Spinal cord (tissue), 10 donors: ENCODE measurements at places on chromosomes 2 and 18. TPM values are rescaled to one million over a fixed set of nuclear protein-coding genes. Genes with fewer than 3 reads are reported as not detected.
A peak's percentile ranks its signal among the peaks of the same experiment; 100 is the strongest.

GRCh38 chr2:236507393-236508085 is 62.1 kb upstream of the ACKR3 start:
- peaks cover 15% of the 10 kb centered on the region for H3K4me1 ChIP-seq
- H3K27me3 ChIP-seq = peaks cover 4% of the 10 kb centered on the region
- no peak overlapping the region for H3K27ac ChIP-seq
- DNase-seq = peak; percentile 75
- no peaks in the 10 kb centered on the region for H3K36me3 ChIP-seq

DNA sequence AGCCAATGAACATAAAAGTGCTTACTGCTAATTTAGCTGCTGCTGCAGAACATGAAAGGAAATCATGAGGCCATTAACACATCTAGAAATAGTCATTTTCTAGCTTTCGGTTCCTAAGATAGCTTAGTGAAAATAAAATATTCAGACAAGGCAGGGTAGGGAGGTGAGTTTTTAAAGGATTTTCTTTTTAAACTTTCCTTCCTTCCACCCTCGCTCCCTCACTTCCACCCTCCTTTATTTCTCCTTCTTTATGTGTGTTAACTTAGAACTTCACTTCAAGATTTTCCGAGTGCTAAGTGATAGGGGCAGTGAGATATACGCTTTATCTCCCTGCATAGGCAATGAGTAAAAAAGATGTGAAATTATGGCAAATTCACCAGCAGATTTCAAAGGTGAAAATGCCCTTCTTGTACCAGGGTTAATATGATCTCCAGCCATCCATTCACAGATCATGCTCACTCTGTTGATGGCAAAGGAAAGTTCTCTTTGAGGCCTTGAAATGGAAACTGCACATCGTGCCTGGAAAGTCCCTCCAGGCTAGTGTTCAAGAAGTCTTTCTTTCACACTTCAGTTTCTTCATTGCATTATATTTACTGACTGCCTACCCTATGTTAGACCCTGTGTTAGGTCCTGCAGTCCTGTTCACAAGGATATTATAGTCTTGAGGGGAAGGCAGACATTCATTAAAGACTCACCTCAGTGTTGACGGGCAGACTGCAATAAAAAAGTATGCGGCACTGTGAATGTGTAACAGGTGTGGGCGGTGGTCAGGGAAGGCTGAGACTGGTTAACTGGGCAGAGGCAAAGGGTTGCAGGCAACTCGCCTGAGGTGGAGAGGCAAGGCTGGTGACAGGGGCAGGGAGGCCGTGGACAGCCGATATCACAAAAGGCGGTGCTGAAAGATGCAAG is 200.8 kb downstream of the PLCL1 start:
- H3K27ac ChIP-seq = no peak overlapping the region
- H3K4me1 ChIP-seq = no peaks in the 10 kb centered on the region
- H3K36me3 ChIP-seq = no peaks in the 10 kb centered on the region

DNA sequence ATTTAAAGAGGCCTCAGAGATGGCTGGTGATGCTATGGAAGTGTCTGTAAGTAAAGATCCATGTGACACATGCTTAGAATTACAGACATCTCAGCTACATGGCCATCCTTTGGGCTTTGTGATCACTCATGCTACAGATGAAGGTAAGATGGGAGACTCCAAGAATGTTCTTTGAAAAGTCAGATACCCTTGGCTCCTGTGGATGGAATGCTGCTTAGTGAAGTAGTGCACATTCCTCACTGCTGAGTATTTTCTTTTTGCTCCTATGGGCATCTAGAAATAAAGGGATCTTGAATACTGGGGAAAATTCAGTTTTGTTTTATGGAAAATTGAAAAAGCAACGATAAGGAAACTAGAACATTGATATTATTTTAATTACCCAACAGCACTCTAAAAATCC is 55.2 kb upstream of the REV1 start:
- peaks cover 6% of the 10 kb centered on the region for H3K36me3 ChIP-seq
- no peak overlapping the region for H3K4me3 ChIP-seq
- H3K4me1 ChIP-seq = no peaks in the 10 kb centered on the region
- H3K27ac ChIP-seq = no peak overlapping the region
- no peaks in the 10 kb centered on the region for H3K27me3 ChIP-seq

- no peaks in the 10 kb centered on the region for H3K27me3 ChIP-seq
- no peak overlapping the region for H3K4me3 ChIP-seq
- H3K27ac ChIP-seq = no peak overlapping the region
- H3K36me3 ChIP-seq = no peaks in the 10 kb centered on the region
- DNase-seq = no peak
- H3K4me1 ChIP-seq = peaks cover 7% of the 10 kb centered on the region
Measured at GRCh38 chr2:111657351-111657975, 226.5 kb downstream of the ANAPC1 start.

DNA sequence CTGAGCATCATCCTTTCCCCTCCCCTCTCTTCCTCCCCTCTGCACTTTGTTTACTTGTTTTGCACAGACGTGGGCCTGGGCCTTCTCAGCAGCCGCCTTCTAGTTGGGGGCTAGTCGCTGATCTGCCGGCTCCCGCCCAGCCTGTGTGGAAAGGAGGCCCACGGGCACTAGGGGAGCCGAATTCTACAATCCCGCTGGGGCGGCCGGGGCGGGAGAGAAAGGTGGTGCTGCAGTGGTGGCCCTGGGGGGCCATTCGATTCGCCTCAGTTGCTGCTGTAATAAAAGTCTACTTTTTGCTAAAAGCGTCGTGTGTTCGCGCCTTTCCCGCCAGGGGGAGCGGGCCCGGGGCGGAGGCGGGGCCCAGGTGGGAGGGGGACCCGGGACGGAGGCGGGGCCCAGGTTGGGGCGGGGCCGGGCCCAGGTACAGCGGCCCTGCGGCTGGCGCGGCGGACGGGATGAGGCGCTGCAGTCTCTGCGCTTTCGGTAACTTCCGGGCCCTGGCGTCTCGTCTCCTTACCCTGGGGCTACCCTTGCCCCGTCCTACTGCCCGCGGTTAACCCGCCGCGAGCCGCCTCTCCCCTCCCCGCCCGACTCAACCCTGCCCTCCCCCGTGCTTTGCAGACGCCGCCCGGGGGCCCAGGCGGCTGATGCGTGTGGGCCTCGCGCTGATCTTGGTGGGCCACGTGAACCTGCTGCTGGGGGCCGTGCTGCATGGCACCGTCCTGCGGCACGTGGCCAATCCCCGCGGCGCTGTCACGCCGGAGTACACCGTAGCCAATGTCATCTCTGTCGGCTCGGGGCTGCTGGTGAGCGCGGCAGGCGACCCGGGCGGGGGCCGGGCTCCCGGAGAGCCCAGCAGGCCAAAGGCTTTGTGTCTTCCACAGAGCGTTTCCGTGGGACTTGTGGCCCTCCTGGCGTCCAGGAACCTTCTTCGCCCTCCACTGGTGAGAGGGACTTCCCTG is at the start of gene KRTCAP3:
Gene KRTCAP3 (plus strand): TSS at position 424 of the 962 bp plus-strand sequence. CDS start 32 bp downstream, at position 456.
- peaks cover 13% of the 10 kb centered on the region for H3K4me1 ChIP-seq
- no peak for DNase-seq
- no peak within 1 kb of the TSS for H3K4me3 ChIP-seq
- H3K27me3 ChIP-seq = no peaks in the 10 kb centered on the region
- H3K27ac ChIP-seq = no peak within 1 kb of the TSS

- no peak for DNase-seq
- no peaks in the 10 kb centered on the region for H3K27me3 ChIP-seq
- H3K27ac ChIP-seq = peak overlapping the region; percentile 22
- H3K4me3 ChIP-seq = no peak overlapping the region
- H3K36me3 ChIP-seq = peaks cover 17% of the 10 kb centered on the region
- H3K4me1 ChIP-seq = peaks cover 58% of the 10 kb centered on the region
Measured at GRCh38 chr2:232319067-232319802, 59.3 kb upstream of the ALPP start.

Gene EFHD1
- 42.9 TPM for polyA plus RNA-seq

Gene CRYBA2
- 0.63 TPM for polyA plus RNA-seq

DNA sequence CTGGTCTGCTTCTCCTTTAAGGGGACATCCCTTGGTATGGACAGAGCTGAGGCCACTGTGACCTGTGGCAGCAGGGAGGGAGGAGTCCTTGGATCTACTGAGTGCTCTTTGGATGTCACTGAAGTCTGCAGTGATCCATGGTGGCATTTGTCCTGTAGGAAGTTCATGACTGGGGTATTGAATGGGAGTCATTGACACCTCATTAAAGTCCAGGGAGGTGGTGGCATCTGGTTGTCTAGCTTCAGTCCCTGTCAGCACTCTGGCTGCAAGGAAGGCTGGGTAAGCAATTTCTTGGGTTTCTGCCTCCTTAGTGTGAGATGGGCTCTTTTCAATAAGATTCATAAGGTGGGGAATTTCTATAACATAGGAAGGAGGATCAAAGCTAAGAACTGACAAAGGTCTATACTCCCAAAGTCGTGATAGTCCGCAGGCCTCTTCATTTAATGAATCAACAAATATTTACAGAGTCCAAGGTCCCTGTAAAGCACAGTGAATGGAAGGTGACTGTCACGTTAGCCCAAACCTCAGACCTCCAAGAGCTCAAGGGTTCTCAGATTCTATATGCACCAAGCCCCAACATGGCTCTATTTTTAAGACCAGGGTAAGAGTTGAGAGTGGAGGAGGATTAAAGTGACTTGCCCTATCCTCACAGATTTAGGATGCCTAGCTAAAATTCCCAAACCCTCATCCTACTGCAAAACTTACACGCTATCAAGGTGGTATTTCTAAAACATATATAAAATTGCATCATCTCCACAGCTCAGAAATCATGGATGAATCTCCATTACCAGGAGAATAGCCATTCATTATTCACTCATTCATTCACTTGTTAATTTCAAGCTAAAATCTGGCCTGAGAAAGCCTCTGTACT is 40.2 kb downstream of the THNSL2 start:
- no peak for DNase-seq
- no peaks in the 10 kb centered on the region for H3K4me1 ChIP-seq
- no peak overlapping the region for H3K4me3 ChIP-seq
- H3K27ac ChIP-seq = no peak overlapping the region
- no peaks in the 10 kb centered on the region for H3K36me3 ChIP-seq

DNA sequence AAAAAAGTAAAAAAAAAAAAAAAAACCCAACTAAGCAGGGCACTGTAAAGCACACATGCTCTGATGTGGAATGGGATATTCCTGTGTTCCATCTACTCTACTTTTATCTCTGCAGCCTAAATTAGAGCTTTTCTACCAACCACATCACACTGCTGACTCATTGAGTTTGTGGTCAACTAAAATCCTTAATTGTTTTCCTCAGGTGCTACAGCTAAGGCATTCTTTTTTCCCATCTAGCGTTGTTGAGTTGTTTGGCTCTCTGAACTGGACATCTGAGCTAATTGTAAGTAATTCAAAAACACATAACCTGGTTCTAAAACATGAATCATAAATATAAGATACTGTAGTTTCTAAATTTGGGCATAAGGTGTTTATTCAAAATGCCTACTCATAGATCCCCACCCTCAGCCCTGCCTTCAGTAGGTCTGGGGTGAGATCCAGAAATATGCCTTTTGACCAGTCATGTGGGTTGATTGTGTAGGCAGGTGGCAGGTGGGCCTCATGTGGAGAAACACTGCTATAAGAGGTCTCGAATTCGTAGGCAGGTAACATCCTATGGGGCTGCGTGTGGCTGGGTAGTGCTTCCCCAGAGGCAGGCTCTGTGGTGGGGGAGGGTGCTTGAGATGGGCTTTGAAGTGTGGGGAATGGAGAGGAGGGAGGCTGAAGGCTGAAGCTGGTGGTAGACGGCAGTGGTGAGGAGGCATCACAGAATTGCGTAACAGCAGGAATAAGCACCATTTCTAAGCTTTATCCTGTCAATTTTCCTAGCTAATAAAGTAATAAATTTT is 27.2 kb downstream of the ANKRD29 start:
- no peak for DNase-seq
- no peaks in the 10 kb centered on the region for H3K27me3 ChIP-seq
- no peak overlapping the region for H3K27ac ChIP-seq

Gene MALL
- 2.7 TPM for polyA plus RNA-seq

DNA sequence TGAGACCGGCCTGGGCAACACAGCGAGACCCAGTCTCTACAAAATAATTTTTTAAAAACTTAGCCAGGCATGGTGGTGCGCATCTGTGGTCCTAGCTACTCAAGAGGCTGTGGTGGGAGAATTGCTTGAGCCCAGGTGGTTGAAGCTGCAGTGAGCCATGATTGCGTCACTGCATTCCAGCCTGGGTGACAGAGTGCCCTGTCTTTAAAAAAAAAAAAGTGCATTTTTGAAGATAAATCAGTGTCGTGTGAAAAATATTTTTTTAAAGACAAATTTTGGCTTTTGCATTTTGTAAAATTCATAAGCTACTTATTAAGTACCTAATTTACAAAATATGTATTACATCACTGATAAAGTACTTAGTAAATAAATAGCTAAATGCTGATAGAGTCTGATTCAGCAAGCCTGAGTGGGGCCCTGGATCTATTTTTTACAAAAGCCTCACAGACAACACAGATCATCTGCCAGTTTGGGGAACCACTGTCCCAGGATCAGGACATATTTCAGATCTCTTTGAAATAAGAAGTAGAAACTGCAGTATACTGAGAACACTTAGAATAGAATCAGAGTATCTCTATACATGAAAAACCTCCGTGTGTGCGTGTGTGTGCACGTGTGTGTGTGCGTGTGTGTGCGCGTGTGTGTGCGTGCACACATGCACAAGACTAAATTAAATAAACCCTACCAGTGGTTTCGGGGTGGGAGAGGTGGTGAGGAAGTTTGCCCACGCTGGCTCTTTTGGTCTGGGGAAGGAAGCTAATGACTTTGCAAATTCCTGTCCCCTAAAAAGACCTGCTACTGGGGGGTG is 61.6 kb downstream of the AAK1 start:
- H3K4me1 ChIP-seq = peaks cover 1% of the 10 kb centered on the region
- H3K36me3 ChIP-seq = no peaks in the 10 kb centered on the region
- no peak for DNase-seq

DNA sequence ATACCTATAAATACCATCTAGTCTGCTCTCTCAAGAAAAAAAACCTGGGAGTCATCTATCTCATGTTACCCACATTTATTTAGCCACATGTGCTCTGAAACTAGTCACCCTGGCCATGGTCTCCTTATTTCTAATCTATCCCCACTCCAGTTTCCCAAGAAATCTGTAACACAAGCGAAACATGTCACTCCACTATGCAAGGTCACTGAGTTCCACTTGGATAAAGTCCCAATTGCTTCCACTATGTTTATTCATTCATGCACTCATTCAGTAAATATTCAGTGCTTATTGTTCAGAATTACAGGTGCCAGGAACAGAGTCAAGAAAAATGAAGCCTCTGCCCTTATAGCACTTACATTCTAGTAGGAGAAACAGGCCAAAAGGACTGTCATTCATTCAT is 369.4 kb upstream of the CYRIA start:
- no peaks in the 10 kb centered on the region for H3K4me1 ChIP-seq
- H3K4me3 ChIP-seq = no peak overlapping the region
- H3K36me3 ChIP-seq = no peaks in the 10 kb centered on the region
- no peaks in the 10 kb centered on the region for H3K27me3 ChIP-seq
- no peak overlapping the region for H3K27ac ChIP-seq

- no peak overlapping the region for H3K4me3 ChIP-seq
Measured at GRCh38 chr2:142980246-142981068, 103.0 kb downstream of the KYNU start.

Gene RAD51AP2
- polyA plus RNA-seq = 0.74 TPM

GRCh38 chr18:9814431-9814830 is 71.3 kb upstream of the TXNDC2 start:
- no peaks in the 10 kb centered on the region for H3K36me3 ChIP-seq
- DNase-seq = no peak
- no peaks in the 10 kb centered on the region for H3K27me3 ChIP-seq
- H3K4me1 ChIP-seq = peaks cover 12% of the 10 kb centered on the region
- no peak overlapping the region for H3K4me3 ChIP-seq
